HepG2 (cell line): ENCODE measurements at places on chromosomes 13 and 19. TPM values are rescaled to one million over a fixed set of nuclear protein-coding genes. Genes with fewer than 3 reads are reported as not detected.

Gene SIAH3
- total RNA-seq, result not detected in 2 replicates

DNA sequence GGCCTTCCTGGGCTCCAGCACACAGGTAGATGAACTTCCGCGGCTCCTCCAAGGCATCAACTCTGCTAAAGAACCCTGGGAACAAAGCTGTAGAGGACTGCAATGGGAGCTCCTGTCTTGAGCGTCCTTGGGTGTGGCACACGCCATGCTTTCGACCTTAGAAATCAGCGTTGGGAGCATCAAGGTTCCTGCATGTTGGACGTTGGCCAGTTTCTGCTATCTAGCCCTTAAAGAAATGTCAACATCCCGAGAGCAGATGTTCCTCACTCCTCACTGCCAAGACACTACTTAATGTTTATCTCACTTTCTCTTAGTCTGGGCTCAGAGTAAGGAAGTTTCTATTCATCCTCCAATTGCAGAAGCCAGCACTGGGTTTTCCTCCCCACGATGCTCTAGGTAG lies 70.6 kb upstream of the MEDAG start:
- no peak overlapping the region for H3K4me3 ChIP-seq
- H3K4me1 ChIP-seq, result peaks cover 73% of the 10 kb centered on the region
- H3K27me3 ChIP-seq, result no peaks in the 10 kb centered on the region

Gene OR7D2
- not detected in 2 replicates for total RNA-seq

- H3K27ac ChIP-seq, result no peak overlapping the region
- no peak for DNase-seq
- peaks cover 29% of the 10 kb centered on the region; the same call in 2 of the 3 replicates for H3K36me3 ChIP-seq
- H3K27me3 ChIP-seq, result no peaks in the 10 kb centered on the region
Observed at GRCh38 chr19:41327076-41327575, 17.2 kb downstream of the CCDC97 start.

DNA sequence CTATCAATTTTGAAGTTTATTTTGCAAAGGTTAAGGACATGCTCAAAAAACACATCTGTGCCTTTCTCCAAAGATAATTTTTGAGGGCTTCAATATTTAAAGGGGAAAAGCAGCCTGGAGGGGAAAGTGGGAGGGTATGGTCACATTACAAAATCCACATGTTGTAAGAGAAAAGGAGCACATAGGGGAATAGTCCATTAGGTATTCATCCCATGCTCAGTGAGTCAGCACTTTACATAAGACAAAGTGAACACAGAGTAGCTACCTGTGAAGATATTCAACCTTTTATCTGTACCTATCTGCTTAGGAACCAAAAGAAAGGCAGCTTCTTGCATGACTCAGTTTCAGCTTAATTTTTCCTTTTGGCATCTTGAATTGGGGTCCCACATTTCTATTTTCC lies 932.0 kb downstream of the SLITRK6 start:
- no peaks in the 10 kb centered on the region for H3K4me1 ChIP-seq
- no peaks in the 10 kb centered on the region for H3K36me3 ChIP-seq
- no peaks in the 10 kb centered on the region; the same call in 1 of the 2 replicates for H3K27me3 ChIP-seq

- H3K27ac ChIP-seq, result no peak overlapping the region
- no peak overlapping the region for H3K4me3 ChIP-seq
- peaks cover 10% of the 10 kb centered on the region for H3K27me3 ChIP-seq
Observed at GRCh38 chr19:50433201-50434180, 799 bp downstream of the MYBPC2 start.

Gene ONECUT3
- total RNA-seq, result not detected in 2 replicates

DNA sequence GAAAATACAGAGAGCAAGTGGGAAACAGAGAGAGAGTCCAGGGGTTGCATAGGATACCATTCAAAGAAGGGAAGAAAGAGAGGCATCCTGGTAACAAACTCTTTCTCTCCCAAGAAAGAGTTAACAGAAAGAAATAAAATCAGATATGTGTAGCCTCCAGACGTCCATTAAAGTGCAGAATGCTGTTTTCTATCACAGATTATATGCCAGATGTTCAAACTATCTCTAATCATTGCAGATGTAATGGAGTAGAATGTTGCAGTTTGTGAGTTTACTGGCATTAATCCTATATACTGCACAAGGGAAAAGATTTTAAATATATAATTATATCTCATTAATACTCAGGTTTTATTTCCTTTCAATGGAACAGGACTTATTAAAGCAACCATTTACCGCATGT lies 369.4 kb downstream of the ZNF536 start:
- no peaks in the 10 kb centered on the region for H3K27me3 ChIP-seq
- no peak overlapping the region for H3K4me3 ChIP-seq
- no peaks in the 10 kb centered on the region for H3K4me1 ChIP-seq
- DNase-seq, result no peak

DNA sequence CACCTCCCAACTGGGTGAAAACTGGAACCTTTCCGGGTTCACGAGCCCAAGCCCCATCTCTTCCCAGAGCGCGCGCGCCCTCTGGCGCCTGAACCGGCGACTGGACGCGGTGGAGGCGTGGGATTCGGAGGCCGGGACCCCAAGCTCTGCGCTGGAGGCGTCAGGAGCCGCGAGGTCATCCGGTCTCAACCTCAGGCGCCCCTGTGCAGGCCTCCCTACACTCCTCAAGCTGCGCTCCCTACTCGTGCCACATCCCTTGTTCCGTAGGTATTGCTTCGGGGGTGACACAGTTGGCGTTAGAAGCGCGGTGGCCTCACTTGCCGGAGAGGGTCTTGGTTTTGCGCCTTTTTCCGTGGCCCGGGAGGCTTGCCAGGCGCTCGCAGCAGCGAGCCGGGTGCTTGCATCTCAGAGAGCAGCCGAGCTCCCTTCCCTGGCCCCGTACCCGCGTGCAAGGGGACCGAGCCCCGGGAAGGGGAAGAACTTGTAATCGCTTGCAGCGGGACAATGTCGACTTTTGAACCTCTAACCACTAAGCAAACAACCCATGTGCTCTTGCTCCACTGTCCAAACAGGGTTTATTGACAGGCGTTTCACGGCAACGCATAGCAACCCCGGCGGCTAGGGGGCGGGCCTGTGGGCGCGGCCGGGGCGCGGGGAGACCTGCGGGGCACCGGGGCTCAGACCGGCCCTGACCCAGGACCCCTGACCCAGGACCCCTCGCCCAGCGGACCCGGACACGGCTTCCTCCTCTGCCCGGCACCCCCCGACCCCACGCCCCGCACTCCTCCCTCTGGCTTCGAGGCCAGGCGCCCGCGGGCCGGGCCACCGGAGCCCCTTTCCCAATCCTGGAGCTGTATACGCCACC lies 8.5 kb downstream of the CDX2 start:
- peaks cover 61% of the 10 kb centered on the region for H3K4me1 ChIP-seq
- no peaks in the 10 kb centered on the region for H3K36me3 ChIP-seq
- DNase-seq, result peak; percentile 97
- peak overlapping the region; percentile 77 for H3K4me3 ChIP-seq
- 0 out of 2 replicates have a peak, but pooled peaks cover 3% of the 10 kb centered on the region for H3K27me3 ChIP-seq

GRCh38 chr19:4606921-4607678 lies 32.2 kb upstream of the TNFAIP8L1 start:
- H3K27ac ChIP-seq, result no peak overlapping the region
- H3K27me3 ChIP-seq, result no peaks in the 10 kb centered on the region; the same call in none of the 2 replicates
- no peaks in the 10 kb centered on the region for H3K36me3 ChIP-seq
- DNase-seq, result no peak

Gene ZNF442
- total RNA-seq, result 6.0 and 8.6 TPM in 2 replicates

DNA sequence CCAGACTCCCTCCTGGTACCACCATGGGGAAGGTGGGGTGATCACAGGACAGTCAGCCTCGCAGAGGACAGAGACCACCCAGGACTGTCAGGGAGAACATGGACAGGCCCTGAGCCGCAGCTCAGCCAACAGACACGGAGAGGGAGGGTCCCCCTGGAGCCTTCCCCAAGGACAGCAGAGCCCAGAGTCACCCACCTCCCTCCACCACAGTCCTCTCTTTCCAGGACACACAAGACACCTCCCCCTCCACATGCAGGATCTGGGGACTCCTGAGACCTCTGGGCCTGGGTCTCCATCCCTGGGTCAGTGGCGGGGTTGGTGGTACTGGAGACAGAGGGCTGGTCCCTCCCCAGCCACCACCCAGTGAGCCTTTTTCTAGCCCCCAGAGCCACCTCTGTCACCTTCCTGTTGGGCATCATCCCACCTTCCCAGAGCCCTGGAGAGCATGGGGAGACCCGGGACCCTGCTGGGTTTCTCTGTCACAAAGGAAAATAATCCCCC lies 505 bp upstream of the CEACAM5 start:
- H3K4me3 ChIP-seq, result no peak overlapping the region
- no peaks in the 10 kb centered on the region for H3K36me3 ChIP-seq
- no peaks in the 10 kb centered on the region; the same call in 1 of the 2 replicates for H3K27me3 ChIP-seq
- H3K4me1 ChIP-seq, result 0 out of 2 replicates have a peak, but pooled peaks cover 5% of the 10 kb centered on the region
- H3K27ac ChIP-seq, result no peak overlapping the region
- DNase-seq, result no peak

GRCh38 chr13:32237681-32238080 lies 77.5 kb downstream of the ZAR1L start:
- H3K27me3 ChIP-seq, result no peaks in the 10 kb centered on the region
- no peak overlapping the region for H3K27ac ChIP-seq
- H3K4me3 ChIP-seq, result no peak overlapping the region
- H3K36me3 ChIP-seq, result peaks cover 38% of the 10 kb centered on the region

GRCh38 chr19:10085641-10086590 lies at the start of gene SHFL:
TSS of gene SHFL (plus strand) at chr19:10086317. CDS start at chr19:10086428, 111 bp downstream.
- H3K27me3 ChIP-seq, result no peaks in the 10 kb centered on the region
- peaks cover 36% of the 10 kb centered on the region for H3K4me1 ChIP-seq
- peak within 1 kb of the TSS; percentile 54 for H3K27ac ChIP-seq
- DNase-seq, result peak; percentile 40
- no peaks in the 10 kb centered on the region for H3K36me3 ChIP-seq

DNA sequence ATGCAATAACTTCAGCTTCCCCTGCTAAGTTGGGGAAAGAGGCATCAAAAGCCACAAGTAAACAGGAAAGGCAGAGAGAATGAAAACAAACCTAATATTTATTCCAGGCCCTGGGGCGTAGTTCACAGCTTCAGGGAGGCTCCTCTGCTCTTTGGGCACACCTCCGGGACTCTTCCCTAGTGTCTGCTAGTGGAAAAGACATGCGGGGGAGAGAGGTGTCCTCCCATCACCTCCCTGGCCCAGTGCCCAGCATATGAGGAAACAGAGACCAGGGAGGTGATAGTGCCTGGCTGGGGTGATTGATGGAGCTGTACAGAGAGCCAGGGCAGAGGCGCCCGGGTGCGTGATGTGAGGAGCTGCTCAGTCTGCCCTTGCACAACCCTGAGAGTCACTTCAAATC lies 71.0 kb downstream of the RASL11A start:
- H3K27ac ChIP-seq, result no peak overlapping the region
- no peak overlapping the region for H3K4me3 ChIP-seq
- no peaks in the 10 kb centered on the region for H3K36me3 ChIP-seq
- H3K4me1 ChIP-seq, result peaks cover 12% of the 10 kb centered on the region
- H3K27me3 ChIP-seq, result no peaks in the 10 kb centered on the region

Gene PGLYRP2
- 0.49 and 1.0 TPM in 2 replicates for total RNA-seq

Gene WDR87
- not detected in 2 replicates for total RNA-seq

DNA sequence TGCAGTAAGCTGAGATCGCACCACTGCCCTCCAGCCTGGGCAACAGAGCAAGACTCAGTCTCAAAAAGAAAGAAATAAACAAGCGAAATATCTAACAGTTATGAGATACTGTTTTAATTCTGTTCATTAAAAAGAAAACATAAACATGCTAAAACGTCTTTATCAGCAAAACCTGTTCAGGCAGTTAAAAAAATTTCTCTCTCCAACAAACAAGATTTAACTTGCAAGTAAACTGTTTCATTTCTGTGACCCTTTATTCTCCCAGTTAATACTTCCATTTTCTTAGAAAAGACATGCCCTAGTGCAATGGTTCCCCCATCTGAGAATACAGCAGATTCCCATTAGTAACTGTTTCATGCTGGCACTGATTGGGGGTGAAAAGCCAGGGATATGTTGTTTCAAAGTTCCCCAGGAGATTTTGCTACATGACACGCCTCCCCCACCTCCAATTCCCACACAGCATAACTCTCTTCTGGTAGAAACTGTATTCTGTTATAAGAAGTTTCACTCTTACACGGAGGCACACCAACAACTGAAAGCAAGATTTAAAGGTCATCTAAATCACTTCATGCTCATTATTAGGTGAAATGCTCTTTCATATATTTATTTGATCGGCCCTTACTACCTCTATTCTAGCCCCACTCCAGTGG lies 24.4 kb downstream of the ELF1 start:
- peaks cover 41% of the 10 kb centered on the region for H3K4me1 ChIP-seq
- DNase-seq, result no peak
- no peaks in the 10 kb centered on the region; the same call in 1 of the 2 replicates for H3K36me3 ChIP-seq
- H3K27ac ChIP-seq, result peak overlapping the region; percentile 2

DNA sequence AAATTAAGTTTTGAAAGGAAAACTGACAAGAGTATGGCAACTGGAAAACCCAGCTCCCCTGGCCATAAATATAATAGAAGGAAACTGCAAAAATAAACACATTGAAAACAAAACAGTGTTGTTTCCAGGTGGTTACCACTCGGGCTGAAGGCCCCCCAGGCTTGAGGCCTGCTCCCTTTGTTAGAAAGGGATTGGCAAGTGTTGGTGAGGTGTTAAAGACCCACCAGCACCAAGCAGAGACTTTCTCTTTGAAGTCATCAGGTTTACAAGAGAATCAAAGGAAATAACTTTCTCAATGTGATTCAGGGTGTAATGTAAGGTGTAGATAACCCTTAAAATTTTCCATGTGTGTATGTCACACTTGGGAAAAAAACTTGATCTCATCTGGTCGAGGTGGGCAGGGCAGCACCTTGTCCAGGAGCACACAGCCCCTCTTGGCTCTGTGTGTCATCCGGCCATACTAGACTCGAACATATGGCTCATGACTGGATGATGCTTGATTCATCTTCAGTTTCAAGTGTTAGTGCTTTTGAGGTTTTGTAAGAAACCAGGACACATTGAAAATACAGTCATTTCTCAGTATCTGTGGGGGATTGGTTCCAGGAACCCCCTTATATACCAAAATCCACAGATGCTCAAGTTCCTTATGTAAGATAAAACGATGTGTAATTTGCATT lies 7.8 kb downstream of the ACTN4 start:
- DNase-seq, result no peak
- peaks cover 28% of the 10 kb centered on the region for H3K36me3 ChIP-seq
- H3K27me3 ChIP-seq, result no peaks in the 10 kb centered on the region; the same call in 2 of the 3 replicates
- H3K27ac ChIP-seq, result peak overlapping the region; percentile 69

Gene PDE4A
- 1.1 TPM in 2 replicates for total RNA-seq

DNA sequence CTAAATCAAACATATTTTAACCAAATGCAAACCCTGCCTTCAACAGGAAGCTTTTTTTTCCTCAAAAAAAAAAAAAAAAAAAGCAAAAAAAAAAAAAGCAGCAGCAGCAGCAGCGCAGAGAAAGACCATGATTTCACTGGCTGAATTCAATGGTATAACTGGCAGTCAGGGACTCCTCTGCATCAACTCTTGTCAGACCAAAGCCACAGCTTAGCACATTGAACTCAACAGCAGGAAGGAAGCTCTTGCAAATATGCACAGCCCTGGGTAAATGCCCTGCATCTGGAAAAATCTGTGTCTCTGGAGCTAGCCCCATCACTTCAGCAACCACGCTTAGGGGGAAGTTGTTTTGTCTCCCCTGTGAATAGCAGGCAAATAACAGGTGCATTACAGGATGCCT lies 17.6 kb upstream of the DHRS12 start:
- H3K4me1 ChIP-seq, result no peaks in the 10 kb centered on the region
- H3K36me3 ChIP-seq, result no peaks in the 10 kb centered on the region
- H3K4me3 ChIP-seq, result no peak overlapping the region
- DNase-seq, result no peak
